ENCODE measurements at places on chromosomes 3 and 15.

- ATAC-seq = no peak
These were observed 4.4 kb downstream of the SPG11 start for GRCh38 chr15:44659056-44659455.

DNA sequence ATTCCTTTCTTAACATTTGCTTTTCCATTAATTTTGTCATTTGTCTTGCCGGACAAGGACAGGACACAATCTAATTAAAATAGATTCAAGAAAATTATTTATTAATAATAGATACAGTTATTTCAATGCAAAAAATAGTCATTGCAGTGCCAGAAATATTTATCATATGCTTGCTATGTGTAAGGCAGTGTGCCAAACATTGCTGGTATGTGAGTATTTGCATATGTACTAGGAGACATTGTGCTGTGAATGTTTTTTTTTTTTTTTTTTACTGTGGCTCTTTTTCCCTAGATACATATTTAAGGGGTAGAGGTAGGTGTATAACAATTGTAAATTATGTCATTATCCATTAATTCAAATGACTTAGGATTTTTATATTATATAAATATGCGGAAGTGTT, 23.3 kb downstream of the SPRED1 start:
- ATAC-seq = no peak

DNA sequence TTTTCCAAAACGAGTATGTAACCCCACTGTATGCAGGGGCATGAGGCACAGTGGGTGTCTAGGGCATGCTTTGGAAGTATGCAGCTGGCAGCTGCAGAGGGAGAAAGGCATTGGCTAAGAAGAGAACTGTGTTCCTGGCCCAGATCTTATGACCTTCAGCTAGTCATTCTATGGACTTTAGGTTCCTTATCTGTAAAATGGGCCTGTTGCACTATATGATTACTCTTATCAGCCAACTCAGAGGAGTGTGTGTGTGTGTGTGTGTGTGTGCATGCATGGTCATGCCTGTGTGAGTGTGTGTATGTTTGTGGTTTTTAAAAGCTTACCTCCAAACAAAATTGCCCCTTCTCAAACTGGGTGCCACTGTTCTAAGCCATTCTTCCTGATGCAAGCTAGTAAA, 27.4 kb upstream of the CHST2 start:
- ATAC-seq = no peak

DNA sequence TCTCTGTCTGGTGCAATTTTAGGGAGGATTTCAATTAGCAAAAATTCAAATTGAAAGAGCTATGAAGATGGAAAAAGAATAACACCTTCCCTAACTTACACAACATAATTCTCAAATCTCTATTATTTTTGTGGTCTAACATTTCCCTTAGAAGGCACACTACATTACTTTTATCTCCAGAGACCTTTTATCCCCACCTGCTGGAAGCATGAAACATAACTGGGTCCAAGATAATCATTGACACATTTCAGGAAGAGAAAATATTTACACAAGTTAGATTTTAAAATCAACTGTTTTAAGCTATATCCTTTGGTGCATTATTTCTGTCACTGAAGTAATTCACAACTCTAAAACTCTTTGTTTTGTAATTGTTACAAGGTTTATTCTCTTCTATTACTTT, 779.5 kb downstream of the ROBO1 start:
- ATAC-seq = no peak

DNA sequence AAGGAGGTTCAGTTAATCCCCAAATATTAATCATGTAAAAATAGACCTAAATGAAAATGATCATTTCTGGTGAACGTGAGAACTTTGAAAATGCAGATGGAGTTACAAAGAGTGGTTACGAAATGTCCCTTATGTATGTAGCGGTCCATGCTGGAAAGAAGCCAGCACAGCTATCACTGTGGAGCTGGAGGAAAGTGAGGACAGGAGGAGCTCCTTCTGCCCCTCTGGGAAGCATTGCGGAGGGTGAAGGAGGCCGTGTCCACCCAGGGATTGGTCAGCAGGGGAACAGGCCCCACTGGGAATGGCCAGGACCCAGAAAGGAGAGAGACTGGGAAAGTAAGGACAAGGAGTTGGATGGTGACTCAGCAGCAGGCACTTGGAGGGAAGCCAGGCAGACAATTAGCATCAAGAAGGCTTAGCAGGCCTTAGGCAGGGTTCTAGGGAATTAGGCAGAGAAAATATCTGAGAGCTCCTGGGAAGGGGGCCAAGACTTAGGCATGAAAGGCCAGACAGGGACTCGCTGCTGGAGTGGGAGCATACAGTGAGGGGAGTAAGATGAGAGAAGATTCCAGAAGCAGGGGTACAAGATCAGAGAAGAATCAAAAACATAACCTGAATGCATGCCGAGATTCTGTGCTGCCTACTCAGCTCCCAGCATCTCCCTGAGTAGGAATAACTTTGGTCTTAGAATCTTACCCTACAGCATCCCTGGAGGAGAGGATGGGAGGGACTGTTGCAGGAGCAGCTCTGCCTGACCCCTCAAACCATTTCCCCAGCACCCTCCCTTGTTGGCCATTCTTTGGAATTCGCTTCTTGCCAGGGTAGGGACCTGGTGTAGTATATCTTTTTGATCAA, 171.0 kb upstream of the UMPS start:
- peak; percentile 79 for ATAC-seq

DNA sequence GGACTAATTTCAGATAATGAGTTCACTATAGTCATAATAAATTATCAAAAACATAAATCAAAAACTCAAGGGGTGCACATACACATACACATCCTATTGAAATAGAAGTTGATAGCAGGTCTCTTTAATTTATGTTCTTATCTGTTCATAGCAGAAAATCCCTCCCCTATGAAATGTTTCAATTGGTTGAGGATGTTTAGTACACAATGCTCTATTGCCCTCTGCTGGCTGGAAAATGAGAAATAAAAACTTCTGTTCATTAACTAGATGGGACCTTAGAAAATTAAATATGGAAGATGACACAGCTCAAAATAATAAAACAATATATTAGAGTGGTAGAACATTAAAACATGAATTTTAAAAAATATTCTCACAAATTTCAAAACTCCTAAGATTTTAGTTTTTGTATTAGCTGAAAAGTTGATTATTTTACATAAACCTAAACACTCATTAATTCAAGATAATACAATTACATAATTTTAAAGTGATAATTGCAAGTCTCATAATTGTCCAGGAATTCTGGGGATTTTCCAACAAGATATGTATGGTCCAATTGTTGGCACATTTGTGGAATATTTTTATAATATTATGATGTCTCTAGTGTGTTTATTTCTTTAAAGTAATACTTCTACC, 735.0 kb downstream of the ROBO1 start:
- peak; percentile 14 for ATAC-seq

- no peak for ATAC-seq
These were observed 141.7 kb downstream of the OSBPL10 start for GRCh38 chr3:31839144-31839917.

DNA sequence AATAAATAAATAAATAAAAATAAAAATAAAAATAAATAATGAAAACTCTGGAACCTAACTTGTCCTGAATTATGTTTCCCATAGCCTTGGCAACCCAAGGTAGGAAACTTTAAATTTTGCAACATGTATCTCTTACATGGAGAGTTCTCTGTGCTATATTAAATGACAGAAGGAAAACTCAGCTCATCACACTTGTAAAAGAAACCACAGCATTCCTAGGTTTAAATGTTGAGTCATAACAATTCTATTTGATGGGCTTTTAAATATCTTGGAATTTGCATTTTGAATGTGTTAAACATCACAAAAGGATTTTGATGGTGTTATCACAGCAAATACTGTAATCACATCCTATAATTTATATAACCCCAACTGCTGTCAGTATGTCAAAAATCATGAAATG, 144.2 kb downstream of the LRTM1 start:
- ATAC-seq = no peak

DNA sequence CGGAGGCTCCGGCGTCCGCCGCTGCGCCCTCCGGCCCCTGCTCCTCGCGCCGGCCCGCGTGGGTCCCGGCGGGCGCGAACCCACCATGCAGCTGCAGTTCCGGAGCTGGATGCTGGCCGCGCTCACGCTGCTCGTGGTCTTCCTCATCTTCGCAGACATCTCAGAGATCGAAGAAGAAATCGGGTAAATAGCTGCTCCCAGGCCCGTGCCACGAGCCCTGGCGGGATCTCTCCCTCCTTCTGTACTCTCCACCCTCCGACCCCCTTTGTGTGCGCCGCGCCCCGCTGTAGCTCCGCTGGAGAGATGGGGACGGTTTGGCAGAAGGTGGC, 263 bp downstream of the ST8SIA2 start:
- peak; percentile 58 for ATAC-seq

GRCh38 chr3:183545708-183546107, 9.8 kb downstream of the KLHL6 start:
- ATAC-seq = no peak

DNA sequence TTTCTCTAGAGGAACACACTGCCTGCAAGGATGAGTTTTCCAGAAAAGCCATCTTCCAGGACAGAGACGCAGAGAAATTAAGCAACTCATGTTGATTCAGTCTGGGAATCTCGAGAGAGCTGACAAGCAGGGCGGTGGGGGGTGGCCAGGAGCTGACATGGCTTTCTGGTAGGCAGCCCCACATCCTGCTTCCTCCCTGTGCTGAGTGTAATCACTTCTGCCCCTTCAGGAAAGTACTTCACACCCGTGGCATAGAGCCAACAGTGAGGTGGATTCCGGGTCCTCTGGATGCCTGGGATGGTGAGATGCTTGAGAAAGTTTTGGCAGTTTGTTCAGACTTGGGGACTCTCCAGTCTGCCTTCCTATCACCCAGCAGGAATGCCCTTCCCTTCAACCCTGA, 221.1 kb downstream of the SLCO3A1 start:
- ATAC-seq = peak; percentile 29

All from motor neuron (in vitro differentiated cells).